Stimulated activated CD4-positive, alpha-beta T cell treated with anti-CD3 and anti-CD28 coated beads, TNF-alpha, amount 100 ng/mL, for 24 hours (primary cell): ENCODE measurements at places on chromosomes 5 and 9.

GRCh38 chr5:10863763-10864383 is 102.8 kb upstream of the DAP start:
- peak; percentile 27 for DNase-seq

DNA sequence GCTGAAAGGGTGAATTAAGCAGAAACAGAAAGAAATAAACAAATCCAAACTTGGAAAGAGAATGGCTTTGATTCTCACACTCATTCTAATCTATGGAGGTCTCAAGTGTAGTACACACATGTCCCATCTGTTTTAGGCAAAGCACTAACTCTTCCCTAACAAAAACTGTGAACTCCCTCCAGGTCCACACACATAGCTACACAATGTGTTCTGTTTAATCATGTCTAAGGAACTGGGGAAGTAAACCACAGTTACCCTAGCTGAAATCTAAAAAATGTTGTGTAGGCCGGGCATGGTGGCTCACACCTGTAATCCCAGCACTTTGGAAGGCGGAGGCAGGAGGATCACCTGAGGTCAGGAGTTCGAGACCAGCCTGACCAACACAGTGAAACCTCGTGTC is 118.7 kb upstream of the FST start:
- DNase-seq, result no peak

DNA sequence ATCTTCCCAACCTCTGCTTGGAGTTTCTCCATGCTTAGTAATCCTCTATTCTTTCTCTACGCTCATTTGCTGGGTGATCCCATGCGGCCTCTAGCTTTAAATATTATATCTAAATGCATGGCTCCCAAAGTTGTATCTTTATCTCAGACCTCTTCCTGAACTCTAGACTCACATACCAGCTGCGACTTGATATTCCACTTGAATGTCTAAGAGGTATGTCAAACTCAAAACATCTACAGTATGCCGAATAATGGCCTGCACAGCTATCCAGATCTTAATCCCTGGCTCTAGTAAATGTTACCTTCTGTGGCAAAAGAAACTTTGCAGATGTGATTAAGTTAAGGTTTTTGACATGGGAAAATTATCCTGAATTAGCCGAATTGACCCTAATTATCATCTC is 179.2 kb downstream of the TTC39B start:
- DNase-seq, result no peak

GRCh38 chr9:115234094-115234493 is 116.1 kb upstream of the TNC start:
- no peak for DNase-seq

DNA sequence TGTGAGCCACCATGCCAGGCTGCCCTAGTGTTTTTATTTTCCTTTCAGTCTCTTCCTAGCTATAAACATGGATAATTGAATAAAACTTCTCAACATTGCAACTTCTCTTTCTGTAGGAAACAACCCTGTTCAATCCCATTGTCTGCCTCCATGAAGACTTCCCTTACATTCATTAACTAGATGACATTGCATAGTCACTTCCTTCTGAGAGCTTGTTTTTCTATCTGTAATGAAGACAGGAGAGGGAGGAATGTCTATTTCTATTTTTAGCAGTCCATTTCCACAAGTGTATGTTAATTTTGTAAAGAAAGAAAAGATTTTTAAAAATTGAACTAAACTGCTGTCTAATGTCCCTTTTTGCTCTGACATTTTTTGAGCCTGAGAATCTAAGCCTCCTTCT is 55.6 kb upstream of the MELK start:
- DNase-seq, result no peak
